SHP77 treated with DMSO at 0.1 percent for 48 hours (cell line): ENCODE measurements at places on chromosomes 13 and 19.

GRCh38 chr13:39737047-39737446 is 81.6 kb downstream of the COG6 start:
- DNase-seq = no peak

DNA sequence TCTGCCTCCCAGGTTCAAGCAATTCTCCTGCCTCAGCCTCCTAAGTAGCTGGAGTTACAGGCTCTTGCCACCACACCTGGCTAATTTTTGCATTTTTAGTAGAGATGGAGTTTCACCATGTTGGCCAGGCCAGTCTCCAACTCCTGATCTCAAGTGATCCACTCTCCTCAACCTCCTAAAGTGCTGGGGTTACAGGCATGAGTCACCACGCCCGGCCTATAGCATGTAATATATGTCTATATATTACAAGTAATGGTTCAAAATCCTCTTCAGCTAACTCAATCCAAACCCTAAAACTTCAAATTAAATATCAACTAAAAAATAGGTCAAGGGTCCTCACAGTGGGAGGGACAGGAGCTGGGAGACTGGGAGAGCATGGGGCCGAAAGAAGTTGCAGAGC is 28.0 kb downstream of the FPR3 start:
- DNase-seq = no peak

DNA sequence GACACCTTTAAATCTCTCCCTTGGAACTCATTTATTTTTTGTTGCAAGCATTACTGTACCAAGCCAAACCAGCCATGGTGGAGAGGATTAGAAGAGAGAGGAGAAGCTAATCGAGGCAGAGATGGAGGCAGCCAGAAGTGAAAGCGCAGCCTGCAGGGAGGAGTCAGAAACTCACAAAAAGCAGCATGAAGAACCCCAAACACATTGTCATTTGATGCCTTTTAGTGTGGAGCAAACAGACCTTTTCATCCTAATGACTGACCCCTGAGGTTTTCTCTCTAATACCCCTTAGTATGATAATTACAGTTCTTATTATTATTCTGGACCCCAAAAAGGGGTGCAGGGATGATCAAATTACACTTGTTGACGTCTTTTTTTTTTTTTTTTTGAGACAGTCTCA is 62.5 kb downstream of the TNFRSF19 start:
- DNase-seq = no peak

DNA sequence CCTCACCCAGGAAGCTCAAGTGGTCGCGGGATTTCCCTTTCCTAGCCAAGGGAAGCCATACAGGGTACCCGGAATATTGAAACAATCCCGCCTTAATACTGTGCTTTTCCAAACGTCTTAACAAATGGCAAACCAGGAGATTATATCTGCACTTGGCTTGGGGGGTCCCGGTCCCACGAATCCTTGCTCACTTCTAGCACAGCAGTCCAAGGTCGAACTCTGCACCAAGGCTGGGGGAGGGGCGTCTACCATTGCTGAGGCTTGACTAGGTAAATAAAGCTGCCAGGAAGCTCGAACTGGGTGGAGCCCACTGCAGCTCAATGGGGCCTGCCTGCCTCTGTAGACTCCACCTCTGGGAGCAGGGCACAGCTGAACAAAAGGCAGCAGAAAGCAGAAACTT is 1644.8 kb downstream of the PCDH9 start:
- no peak for DNase-seq

- no peak for DNase-seq
These were observed 27.6 kb downstream of the ZNF541 start for GRCh38 chr19:47545061-47545948.

DNA sequence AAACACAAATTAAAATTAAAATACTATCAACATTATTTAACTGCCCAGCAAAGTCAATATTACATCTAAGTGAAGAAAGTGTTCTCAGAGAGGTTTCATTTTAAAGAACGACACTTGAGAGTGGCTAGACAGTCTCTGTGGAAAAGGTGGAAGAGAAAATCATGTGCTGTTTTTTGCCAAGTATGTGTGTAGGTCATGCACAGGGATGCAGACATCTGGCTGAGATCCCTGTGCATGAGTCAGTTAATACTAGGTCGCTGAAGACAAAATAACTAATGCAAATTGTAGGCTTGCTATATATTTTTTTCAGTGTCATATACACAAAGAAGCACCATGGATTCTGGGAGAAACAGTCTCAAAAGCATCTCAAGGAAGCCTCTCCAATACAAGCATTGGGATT is 44.3 kb upstream of the ENOX1 start:
- no peak for DNase-seq

DNA sequence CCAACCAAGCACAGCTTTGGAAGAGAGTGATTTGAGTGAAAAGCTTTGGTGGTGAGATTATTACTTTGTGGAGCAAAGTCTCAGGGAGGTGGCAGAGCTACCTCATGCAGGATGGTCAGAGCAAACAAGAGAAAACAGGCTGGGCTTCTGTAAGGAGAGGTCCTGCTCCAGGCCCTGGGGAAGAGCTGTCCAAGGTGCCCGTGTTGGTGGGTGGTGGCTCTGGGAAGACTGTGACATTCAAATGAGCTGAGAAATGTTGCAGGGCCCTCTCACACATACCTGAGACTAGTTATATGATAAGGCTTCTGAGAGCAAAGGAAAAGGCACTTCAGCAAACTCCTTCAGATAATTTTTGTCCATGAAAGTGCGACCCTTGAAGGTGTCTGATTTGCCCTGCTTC is 205.5 kb upstream of the SOX21 start:
- DNase-seq = no peak

DNA sequence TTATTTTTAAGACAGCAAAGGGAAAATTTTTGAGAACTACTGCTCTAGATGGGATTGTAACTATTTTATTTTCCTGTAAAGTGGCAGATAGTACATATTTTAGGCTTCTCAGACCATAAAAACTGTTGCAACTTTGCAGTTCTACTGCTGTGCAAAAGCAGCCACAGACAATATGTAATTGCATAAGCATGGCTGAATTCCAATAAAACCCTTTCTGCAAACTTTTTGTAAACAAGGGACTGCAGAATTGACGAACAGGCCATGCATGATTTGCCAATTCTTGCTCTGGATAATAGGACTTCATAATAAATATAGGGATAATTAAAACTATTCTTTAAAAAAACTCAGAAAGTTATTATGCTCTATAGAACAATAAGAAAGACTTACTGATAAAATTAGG is 149.1 kb downstream of the SLITRK5 start:
- DNase-seq = no peak

DNA sequence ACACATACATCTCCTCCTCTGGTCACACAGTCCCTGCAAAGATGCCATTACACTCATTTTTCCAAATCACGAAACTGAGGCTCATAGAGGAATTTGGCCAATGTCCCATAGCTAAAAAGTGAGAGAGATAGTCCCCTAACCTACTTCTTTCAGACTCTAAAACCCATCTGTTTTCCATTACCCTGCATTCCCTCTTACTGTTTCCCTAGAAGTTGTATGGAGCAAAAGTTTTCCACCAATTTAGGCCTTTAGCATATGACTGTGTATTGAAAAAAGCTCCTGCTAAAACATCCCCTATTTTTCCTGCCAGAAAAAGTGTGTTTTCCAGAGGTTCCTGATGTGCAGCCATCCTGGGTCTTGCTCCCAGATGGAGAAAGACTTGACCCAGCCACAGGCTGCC is 16.3 kb downstream of the SERP2 start:
- DNase-seq = no peak

GRCh38 chr13:98879957-98880356 is 97.9 kb downstream of the DOCK9 start:
- peak; percentile 61 for DNase-seq

GRCh38 chr13:67369895-67370660 is 139.9 kb upstream of the PCDH9 start:
- no peak for DNase-seq

GRCh38 chr13:23715092-23715761 is 145.0 kb downstream of the TNFRSF19 start:
- DNase-seq = peak; percentile 53

DNA sequence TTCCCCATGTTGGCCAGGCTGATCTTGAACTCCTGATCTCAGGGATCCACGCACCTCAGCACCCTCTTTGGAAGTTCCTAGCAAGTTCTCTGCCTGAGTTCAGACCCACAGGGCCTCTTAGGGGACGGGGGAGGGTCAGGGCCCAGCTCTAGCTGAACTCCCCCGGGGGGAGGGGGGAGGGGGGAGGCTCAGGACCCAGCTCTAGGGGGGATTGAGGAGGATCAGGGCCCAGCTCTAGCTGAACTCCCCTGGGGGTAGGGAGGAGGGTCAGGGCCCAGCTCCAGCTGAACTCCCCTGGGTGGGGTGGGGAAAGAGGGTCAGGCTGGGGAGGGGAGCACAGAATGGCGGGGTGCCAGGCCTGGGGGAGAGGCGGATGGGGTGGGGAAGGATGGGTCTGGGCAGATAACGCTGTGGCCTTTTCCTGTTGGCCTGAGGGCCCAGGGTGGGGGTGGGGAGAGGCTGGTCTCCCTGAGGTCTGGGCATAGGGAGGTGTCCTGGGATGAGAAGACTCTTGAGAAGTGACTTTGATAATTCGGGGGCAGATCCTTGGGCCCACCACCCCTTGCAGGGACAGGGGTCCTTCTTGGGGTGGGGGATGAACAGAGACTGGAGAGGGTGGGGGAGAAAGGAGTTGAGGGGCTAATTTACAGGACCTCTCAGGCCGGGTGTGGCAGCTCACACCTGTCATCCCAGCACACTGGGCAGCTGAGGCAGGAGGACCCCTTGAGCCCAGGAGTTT is 5.5 kb upstream of the PTBP1 start:
- no peak for DNase-seq

GRCh38 chr13:109166804-109167203 is 537.4 kb downstream of the MYO16 start:
- no peak for DNase-seq

DNA sequence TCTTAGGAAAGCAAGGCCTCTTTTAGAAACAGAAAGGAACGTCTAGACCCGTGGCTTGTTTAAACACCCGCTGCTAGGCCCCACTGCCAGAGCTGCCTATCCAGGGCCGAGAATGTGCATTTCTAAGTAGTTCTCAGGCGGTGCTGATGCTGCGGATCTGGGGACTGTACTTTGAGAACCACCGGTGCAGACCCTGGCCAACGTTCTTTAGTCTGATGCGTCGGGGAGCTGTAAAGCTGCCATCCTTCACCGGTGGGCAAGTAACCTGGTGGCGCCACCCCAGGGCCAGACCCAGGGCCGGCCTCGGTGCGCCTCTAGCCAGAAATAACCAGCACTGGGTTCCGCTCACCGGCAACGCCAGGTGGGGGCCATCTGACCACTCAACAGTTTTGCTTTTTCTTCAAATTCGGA is 47.1 kb downstream of the TGDS start:
- peak; percentile 95 for DNase-seq

DNA sequence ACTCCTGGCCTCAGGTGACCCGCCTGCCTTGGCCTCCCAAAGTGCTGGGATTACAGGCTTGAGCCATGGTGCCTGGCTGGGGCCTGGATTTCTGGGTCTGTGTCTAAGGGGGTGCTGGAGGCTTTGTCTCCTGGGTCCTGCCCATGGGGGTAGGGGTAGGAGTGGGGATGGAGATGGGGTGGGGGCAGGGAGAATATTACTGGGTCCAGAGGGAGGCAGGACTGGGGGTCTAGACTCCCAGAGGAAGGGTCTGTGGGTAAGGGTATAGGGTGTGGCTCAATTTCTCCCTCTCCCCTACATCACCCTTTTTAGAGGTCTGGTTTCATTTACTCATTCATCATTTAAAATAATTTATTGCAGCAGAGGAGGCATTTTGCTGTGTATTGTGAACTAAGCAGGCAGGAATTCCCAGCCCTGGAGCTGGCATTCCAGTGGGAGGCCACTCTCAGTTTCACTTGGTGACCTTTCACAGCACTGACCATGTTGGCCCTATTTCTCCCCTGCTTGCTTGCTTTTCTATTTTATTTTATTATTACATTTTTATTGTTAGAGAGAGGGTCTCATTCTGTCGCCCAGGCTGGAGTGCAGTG is 810 bp upstream of the NFKBID start:
- no peak for DNase-seq

DNA sequence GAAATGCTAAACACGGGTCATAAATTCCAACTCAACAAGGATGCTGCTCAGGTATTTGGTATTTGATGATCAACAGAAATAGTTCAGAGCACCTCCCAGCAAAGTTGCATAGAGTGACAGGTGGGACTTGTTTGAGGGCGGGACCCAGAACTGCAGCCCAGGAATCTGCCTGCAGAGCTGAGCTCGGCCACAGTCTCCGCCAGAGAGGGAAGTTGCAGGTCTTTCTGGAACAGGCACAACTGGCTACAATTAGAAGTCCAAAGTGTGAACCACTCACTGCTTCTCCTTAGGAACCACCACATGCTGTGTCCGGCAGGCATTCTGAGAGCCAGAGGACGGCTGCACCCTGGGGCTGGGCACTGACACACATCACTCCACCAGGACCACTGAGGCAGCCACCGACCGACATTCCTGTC is 1.1 kb downstream of the SLC15A1 start:
- DNase-seq = no peak

DNA sequence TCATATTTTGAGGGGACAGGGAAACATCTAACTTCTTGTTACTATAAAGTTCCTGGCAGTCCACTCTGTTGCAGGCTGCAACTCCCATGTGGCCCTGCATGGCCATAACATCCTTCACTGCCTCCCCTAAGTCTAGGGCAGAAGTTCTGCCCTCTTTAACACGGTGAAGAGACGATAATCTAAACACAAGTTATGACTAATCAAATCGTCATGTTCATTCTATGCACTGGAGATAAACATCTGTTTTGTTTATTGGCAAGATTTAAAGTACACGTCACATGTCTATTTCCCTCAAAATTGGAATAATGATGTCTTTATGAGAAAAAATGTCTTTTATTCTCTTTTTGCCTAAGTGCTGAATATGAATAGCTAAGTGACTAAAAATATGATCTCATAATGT is 1629.4 kb downstream of the PCDH9 start:
- DNase-seq = no peak

DNA sequence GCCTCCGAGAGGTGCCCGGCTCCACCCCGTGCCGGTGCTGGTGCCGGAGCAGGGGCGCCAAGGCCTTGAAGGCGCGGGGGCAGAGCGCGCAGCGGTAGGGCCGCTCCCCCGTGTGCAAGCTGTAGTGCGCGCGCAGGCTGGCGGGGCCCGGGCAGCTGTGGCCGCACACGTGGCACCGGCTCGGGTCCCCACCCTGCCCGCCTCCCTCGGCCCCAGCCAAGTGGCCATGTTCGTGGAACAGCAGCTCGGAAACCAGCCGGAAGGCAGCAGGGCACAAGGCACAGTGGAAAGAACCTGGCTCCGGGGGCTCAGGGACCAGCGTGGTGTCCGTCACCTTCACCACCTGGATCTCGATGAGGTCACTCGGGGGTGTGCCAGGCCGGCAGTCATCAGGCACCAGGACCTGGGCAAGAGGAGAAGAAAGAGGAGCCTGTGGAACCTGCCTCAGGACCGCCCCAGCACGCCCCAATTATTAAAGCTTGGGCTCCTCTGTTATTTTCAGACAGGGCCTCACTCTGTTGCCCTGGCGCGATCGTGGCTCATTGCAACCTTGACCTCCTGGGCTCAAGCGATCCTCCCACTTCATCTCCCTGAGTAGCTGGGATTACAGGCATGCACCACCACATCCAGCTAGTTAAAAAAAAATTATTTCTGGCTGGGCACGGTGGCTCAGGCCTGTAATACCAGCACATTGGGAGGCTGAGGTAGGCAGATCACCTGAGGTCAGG is 2.0 kb downstream of the ZNF784 start:
- DNase-seq = no peak
